Activated naive CD4-positive, alpha-beta T cell (primary cell): ENCODE measurements at places on chromosomes 5 and 9.

DNA sequence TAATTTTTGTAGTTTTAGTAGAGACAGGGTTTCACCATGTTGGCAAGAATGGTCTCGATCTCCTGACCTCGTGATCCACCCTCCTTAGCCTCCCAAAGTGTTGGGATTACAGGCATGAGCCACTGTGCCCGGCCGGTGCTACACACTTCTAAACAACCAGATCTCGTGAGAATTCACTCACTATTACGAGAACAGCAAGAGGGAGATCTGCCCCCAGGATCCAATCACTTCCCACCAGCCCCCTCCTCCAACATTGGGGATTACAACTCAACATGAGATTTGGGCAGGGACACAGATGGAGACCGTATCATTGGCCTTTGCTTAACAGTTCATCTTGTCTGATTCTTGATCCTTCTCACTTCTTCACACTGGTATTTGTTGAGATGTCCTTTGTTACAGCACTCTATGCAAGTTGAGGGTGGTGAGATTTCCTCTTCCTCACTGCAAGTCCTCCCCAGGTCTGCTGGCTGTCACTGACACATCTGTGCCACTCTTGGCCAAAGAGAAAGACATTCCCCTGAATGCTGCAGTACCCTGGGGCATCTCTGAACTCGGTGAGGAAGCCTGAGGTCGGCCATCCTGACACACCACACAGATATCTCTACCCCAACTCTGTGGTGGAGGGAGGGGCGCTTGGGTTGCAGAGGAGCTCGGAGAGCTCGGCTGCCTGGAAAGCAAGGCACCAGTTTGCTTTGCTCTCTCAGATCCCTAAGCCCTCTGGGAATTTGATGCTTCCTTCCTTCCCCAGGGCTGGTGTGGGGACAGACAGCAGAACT lies 4.2 kb upstream of the SUB1 start:
- no peak for DNase-seq

DNA sequence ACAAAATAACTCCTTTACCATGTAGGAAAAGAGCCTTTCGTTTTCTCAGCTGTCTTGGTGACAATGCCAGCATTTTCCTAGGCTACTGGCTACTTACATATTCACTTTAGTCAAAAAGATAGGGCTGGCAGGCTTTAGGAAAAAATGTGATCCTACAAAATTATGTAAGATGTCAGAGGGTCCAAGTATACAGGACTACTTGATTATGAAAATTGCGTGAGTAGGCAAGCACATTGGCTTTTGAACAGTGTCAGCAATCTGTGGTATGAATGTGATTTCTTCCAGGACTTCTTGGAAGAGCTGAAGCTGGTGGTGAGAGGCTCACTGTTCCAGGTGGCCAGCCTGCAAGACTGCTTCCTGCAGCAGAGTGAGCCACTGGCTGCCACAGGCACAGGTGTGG lies 22.8 kb downstream of the THBS4 start:
- DNase-seq = no peak

GRCh38 chr9:84754461-84754860 lies 84.9 kb downstream of the NTRK2 start:
- DNase-seq = no peak

GRCh38 chr9:16469184-16469583 lies 401.3 kb downstream of the BNC2 start:
- DNase-seq = no peak

- no peak for DNase-seq
These were observed 928 bp upstream of the PCDHGC4 start for GRCh38 chr5:141483902-141484301.

GRCh38 chr5:115460472-115460871 lies 84.1 kb downstream of the FEM1C start:
- DNase-seq = no peak

DNA sequence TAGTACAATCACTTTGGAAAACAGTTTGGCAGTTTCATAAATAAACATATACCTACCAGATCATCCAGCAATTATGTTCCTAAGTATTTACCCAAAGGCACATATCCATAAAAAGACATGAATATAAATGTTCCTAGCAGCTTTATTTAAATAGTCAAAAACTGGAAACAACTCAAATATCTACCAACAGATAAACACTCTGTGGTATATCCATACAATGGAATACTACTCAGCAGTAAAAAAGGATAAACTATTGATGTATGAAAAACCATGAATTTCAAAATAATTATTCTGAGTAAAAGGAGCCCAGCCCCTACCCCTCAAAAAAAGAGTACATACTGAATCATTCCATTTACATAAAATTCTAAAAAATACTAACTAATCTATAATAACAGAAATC lies 232.7 kb upstream of the SLC30A5 start:
- DNase-seq = no peak

DNA sequence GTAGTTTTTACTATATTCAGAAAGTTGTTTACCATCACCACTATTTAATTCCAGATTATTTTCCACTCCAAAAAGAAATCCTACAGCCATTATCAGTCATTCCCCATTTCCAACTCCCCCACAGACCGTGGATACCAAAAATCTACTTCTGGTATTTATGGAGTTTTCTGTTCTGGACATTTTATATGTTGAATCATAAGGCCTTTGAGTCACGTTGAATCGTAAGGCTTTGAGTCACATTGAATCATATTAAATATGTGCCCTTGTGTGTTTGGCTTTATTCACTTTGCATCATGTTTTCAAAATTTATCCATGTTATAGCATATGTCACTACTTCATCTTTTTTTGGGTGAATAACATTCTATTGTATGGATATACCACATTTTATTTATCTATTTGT lies 454.1 kb upstream of the NUDT12 start:
- DNase-seq = no peak

GRCh38 chr5:57405984-57406383 lies 76.6 kb downstream of the ACTBL2 start:
- DNase-seq = no peak

DNA sequence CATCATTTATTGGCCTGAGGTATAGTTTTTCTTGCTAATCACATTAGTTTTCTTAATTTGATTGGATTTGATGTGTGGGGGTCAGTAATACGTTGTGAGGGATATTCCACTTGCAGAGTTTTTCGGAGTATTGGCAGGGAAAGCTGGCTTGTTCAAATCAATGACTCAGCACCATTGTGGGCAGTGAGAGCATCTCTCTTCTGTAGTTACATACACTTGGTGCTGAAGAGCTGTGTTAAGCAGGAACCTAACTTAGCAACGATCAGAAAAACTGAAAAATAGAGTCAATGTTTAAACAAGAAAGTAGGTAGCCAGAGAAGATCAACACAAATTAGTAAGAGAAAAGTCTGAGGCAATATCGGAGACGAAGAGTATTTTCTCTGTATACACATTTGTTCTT lies 344.6 kb upstream of the EDIL3 start:
- DNase-seq = no peak

GRCh38 chr5:127446626-127447025 lies 70.8 kb upstream of the PRRC1 start:
- DNase-seq = no peak

GRCh38 chr5:124628721-124629596 lies 117.5 kb downstream of the ZNF608 start:
- DNase-seq = no peak

DNA sequence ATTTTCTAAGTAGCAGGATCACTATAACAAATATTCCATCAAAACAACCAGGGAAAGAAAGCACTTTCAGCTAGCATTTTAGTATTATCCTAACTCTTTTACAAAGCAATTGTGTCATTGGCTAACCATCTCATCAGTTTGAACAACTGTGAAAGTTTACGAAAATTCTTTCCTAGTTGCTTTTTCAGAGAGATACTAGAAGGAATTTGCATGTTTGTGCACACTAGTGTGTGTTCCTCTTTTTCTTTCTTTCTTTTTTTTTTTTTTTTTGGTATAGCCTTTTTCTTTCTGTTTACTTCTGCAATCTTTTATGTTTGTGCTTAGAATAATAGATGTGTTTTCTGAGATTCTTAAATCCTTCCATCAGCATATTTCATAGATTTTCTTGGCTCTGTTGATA lies 124.7 kb upstream of the SEMA6A start:
- no peak for DNase-seq

GRCh38 chr9:28135549-28135948 lies 562.3 kb upstream of the C9orf72 start:
- no peak for DNase-seq

DNA sequence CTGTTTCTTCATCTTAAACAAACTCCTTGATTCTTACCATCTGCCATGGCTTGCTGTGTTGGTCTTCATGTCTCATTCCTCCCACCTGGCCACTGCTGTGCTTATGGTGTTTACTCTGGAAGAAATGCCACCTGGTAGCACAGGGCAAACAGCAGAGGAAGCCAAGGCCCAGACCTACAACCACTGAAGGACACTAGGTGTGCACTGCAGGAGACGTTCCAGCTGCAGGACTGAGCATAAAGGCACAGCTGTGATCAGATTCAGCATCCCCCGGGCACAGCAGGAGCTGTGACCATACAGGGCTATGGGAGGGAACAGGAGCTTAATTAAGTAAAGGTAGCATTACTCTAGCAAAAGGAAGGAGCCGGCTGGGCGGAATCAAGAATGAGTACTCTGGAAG lies 12.6 kb upstream of the GNAQ start:
- DNase-seq = no peak

- no peak for DNase-seq
These were observed 22.4 kb downstream of the LHX2 start for GRCh38 chr9:124033967-124034366.

- no peak for DNase-seq
These were observed 43.4 kb upstream of the FUBP3 start for GRCh38 chr9:130535818-130536521.

DNA sequence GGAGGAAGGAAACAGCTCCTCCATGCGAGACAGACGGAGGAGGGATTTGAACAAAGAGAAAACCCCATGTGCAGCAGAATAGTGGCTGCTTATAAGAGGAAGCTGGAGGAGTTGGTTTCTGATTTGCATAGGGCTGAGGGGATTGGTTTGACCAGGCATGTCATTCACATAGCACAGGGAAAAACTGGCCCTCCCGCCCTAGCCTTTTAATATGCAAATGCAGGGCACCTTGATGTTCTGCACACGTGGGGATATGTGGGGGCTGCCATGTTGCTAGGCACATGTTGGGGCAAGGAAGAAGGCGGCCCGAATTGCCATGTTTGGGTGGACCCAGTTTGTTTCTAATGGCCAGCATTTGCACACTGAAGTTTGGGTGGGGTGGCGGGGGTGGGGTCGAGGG lies 42.2 kb downstream of the OSMR start:
- DNase-seq = no peak

GRCh38 chr5:93250424-93250823 lies 330.6 kb downstream of the NR2F1-AS1 start:
- DNase-seq = no peak

GRCh38 chr5:112737070-112737462 lies 619 bp upstream of the APC start:
- no peak for DNase-seq

DNA sequence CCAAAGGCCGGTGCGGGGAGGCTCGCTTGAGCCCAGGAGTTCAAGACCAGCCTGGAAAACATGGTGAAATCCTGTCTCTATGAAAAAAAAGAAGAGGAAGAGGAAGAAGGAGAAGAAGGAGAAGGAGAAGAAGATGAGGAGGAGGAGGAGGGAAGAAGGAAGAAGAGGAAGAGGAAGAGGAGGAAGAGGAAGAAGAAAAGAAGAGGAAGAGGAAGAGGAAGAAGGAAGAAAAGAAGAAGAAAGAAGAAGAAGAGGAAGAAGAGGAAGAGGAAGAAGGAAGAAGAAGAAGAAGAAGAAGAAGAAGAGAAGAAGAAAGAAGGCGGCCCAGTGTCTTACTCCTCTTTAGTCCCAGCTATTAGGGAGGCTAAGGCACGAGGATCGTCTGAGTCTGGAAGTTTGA lies 44.8 kb upstream of the XPA start:
- DNase-seq = no peak

DNA sequence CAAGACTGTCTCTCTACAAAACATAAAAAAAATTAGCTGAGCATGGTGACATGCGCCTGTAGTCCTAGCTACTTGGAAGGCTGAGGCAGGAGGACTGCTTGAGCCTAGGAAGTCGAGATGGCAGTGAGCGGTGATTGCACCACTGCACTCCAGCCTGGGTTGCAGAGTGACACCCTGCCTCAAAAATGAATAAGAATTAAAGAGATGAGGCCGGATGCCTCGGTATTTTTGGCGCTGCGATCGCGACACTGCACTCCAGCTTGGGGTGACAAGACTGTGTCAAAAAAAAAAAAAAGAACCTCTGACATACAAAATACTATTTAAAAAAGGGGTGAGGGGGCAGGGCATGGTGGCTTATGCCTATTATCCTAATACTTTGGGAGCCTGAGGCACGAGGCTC lies 7.3 kb downstream of the GPBP1 start:
- DNase-seq = no peak

GRCh38 chr9:5231212-5231611 lies at the start of gene INSL4:
INSL4 (plus strand) TSS chr9:5231419; CDS start chr9:5231524, 105 bp downstream.
- no peak for DNase-seq

DNA sequence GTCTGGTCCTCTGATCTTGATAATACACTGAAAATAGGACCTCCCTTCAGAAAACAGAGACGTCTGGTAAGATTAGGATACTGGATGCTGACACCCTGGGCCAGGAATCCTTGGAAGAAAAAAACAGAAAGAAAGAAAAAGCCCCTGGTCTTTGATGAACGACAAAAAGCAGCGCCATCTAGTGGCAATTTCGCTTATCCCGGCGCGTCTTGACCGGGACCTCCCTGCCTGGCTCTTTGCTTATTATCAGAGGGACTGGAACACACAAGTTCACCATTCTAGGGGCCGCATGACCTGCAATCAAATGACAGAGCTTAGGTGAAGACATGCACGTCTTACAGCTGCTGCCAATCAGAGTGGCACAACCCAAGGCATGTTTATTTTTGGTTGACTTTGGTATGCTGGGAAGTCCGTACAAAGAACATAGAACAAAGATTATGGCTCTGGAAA lies 114.9 kb upstream of the NFIB start:
- no peak for DNase-seq

- no peak for DNase-seq
These were observed 500.9 kb downstream of the EFNA5 start for GRCh38 chr5:107169867-107170266.

DNA sequence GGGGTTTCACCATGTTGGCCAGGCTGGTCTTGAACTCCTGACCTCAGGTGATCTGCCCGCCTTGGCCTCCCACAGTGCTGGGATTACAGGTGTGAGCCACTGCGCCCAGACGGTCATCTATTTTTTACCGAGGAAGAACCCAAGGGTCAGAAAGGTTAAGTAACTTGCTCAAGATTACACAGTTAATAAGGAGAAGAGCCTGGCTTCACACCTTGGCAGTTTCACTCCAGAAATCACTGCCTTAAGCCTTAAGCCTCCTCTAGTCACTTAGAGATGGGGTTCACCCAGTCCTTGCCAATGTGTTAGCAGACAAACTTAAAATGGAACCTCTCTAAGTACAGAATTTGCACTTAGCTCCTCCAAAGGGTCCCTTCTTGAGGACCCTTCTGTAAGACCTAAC lies 116.3 kb downstream of the PTTG1 start:
- no peak for DNase-seq

GRCh38 chr5:175694371-175695160 lies 36.7 kb downstream of the HRH2 start:
- no peak for DNase-seq

- no peak for DNase-seq
These were observed 692 bp upstream of the SRA1 start for GRCh38 chr5:140557965-140558364.
